Aorta (tissue), 5 donors: ENCODE measurements at places on chromosomes 6 and 20. TPM values are rescaled to one million over a fixed set of nuclear protein-coding genes. Genes with fewer than 3 reads are reported as not detected.

BPIFB2 gene
- not detected for total RNA-seq

MYB gene
- not detected for total RNA-seq

COL9A1 gene
- total RNA-seq: not detected

SLC35D3 gene
- not detected for total RNA-seq

YTHDF1 gene
- 30.4 TPM for total RNA-seq
